Naive thymus-derived CD8-positive, alpha-beta T cell (primary cell): ENCODE measurements at places on chromosomes 2 and 18. TPM values are rescaled to one million over a fixed set of nuclear protein-coding genes. Genes with fewer than 3 reads are reported as not detected.

The GNAL gene
- total RNA-seq, result 0.55 TPM

The STAT4 gene
- total RNA-seq, result 134 TPM

The ITGA6 gene
- total RNA-seq, result 119 TPM

- no peak overlapping the region for H3K27ac ChIP-seq
- no peaks in the 10 kb centered on the region for H3K36me3 ChIP-seq
- peak; percentile 1 for DNase-seq
Observed at GRCh38 chr18:47050468-47050867, 15.0 kb upstream of the ELOA2 start.

- H3K27ac ChIP-seq, result peak overlapping the region; percentile 77
- H3K4me1 ChIP-seq, result peaks cover 96% of the 10 kb centered on the region
- DNase-seq, result no peak
- peak overlapping the region; percentile 49 for H3K4me3 ChIP-seq
Observed at GRCh38 chr2:105812180-105813044, 67.7 kb downstream of the NCK2 start.

The ALKAL2 gene
- not detected for total RNA-seq

The NETO1 gene
- 1.7 TPM for total RNA-seq

The IGFBP5 gene
- total RNA-seq, result not detected

The DYSF gene
- total RNA-seq, result 3.5 TPM

DNA sequence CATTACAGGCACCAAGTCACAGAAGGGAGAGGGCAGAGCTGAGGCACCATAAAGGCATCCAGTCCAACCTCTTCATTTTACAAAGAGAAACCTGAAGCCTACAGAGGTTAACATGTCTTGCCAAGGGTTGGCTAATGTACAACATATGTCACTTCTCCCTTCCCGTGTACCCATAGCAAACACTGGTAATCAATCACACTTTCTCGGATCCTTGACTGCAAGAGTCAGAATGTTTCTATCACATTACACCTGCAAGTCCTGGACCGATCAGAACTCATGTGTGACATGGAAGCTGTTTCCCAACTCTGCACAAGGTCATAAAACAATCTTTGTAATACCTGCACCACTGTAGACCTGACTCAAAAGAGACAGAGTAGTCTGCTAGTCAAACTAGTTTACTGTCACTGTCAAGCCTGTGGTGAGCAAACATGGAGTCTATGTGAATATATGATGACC is 6.0 kb downstream of the ANKRD44 start:
- no peaks in the 10 kb centered on the region for H3K27me3 ChIP-seq
- H3K27ac ChIP-seq, result peak overlapping the region; percentile 95
- DNase-seq, result no peak
- H3K4me3 ChIP-seq, result peak overlapping the region; percentile 92
- H3K4me1 ChIP-seq, result peaks cover 92% of the 10 kb centered on the region
